ENCODE measurements at places on chromosomes 7 and 10. TPM values are rescaled to one million over a fixed set of nuclear protein-coding genes. Genes with fewer than 3 reads are reported as not detected.
A peak's percentile ranks its signal among the peaks of the same experiment; 100 is the strongest.

- DNase-seq = no peak
Measured at GRCh38 chr7:47056731-47057130, 525.2 kb downstream of the TNS3 start.

DNA sequence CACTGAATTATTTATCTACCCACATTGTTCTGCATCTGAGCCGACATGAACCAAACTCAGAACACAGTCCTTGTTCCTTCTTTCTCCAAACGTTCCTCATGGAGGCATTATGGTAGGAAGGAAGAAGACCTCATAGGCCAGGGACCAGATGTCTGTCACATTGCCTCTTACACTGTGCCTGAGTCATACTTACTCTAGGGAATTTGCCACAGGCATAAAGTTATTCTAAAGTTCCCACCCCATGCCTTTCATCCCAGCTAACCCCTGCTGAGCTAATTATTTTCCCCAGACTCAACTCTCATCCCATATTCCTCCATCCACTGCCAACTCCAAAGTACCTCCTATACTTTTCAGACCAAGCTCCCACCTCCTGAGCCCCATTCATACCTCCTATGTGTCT lies 21.2 kb downstream of the MAT1A start:
- DNase-seq = no peak

DNA sequence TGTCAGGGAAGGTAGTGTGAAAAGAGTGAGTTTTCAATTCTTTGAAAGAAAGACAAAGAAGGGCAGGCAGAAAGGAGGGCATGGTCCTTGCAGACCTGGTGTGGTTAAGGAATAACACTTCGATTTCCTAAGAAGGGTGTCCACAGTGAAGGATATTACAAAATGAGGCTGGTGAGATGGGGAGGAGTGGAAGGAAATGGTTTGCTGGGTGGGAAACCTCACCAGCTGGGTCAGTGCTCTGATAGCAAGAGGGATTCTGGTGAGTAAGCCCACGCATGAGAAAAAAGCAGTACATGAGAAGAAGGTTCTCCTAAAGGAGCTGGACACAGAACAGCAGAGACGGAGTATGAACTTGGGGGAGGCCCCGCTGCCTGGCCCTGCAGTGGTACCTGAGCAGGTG lies 230.6 kb upstream of the PLXNA4 start:
- DNase-seq = no peak

GRCh38 chr10:12181065-12181775 lies 14.5 kb downstream of the NUDT5 start:
- peak; percentile 8 for DNase-seq

DNA sequence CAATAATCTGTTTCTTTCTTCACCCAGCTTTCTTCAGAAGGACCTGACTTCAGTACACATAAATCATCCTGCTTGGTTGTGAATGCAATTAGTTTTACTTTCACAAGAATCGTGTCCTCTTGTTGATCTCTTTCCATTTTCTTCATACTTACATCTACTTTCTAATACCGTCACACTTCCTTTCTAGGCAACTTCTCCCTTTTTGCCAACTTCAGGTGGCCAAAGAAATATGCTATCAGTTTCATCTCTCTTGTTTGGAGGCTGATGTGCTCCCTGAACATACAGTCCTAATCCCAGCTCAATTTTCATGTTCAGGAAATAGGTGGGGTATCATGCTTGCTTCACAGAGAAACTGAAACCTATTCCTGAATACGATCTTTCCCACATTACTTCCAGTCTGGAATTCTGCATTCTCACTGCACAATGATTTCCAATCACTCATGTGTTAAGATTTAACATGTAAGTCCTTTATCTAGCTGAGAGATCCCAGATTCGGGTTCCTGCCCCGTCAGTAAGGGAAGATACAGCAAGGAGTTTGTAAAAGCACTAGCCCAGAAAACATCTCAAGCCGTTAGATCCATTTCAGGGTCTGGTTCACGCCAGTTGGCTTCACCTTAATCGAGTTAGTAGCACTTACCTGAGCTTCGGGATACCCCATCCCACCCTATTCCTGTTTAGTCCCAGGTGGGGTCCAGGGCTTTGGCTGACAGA lies 994 bp downstream of the SLC25A28 start:
- no peak for DNase-seq

ANKRD2 gene
- not detected for total RNA-seq

GRCh38 chr7:20647908-20648776 lies 32.7 kb downstream of the ABCB5 start:
- DNase-seq = no peak

SFXN2 gene
- 2.6 TPM for total RNA-seq

DNA sequence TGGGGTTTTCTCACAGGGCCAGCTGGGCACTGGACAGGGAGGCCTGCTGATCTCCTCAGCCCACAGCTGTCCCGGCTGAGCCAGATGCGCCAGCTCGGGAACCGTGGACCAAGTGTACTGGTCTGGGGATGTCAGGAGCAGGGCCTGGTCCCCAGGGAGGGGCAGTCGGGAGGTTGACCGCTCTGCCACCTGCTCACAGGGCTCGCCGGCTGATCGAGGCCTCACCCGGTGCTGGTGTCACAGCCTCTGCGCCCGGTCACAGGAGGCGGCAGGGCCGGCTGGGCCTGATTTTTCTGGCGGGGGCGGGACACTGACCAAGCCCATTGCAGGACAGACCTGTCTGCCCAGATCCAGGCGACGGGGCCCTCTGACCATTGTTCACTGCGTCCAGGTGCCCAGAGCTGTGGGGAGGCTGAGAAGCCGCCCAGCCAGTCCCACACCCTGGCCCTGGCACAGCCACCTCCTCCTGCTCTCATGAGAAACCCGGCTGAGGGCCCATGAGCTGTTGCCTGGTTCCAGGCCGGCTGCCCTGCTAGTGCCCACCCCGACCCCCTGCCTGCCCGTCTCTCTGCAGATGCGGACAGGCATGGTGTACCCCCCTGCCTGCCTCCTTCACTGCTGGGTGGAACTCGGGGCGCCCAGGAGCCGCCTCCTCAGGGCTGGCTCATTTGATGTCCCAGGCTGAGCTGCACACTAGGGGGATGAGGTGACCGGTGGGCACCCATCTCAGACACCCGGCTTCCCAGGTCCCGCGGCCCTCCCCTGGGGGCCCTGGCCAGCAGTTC lies 3.0 kb upstream of the TMEM184A start:
- DNase-seq = no peak

GPR22 gene
- total RNA-seq = not detected

DNA sequence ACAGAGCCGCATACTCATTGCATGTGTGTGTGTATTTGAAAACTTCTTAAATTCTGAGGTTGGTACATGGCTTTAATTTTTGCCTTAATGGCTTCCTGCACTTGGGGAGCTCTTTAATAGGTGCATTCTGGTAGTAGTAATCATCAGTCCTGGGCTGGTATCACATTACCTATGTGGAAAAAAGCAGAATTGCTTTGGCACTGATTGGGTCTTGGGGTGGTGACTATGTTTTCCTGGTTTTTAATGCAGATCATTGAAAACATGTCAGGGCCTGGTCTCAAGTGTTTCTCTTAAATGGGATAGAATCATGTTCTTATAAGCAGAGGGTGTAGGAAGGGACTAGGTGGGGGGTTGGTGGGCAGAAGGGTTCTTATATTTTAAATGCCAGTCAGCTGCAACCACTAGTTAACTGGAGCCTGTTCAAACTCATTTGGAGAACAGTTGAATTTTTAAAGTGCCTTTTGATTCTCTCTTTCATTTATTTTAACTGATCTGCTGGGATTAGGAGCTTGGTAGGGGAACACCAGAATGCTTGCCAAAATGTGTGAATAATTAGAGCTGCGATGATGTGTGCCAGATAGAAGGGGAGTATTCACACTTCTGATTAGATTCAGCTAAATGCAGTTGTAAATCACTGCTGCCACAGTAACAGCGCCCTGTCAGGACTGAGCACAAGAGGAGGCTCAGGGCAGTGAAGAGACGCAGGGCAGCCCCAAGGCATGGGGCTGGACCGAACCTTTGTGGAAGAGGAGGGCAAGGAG lies 633.5 kb upstream of the GALNT17 start:
- DNase-seq = no peak

GNAI1 gene
- total RNA-seq = 46.3 TPM

TFEC gene
- 2.7 TPM for total RNA-seq

DNA sequence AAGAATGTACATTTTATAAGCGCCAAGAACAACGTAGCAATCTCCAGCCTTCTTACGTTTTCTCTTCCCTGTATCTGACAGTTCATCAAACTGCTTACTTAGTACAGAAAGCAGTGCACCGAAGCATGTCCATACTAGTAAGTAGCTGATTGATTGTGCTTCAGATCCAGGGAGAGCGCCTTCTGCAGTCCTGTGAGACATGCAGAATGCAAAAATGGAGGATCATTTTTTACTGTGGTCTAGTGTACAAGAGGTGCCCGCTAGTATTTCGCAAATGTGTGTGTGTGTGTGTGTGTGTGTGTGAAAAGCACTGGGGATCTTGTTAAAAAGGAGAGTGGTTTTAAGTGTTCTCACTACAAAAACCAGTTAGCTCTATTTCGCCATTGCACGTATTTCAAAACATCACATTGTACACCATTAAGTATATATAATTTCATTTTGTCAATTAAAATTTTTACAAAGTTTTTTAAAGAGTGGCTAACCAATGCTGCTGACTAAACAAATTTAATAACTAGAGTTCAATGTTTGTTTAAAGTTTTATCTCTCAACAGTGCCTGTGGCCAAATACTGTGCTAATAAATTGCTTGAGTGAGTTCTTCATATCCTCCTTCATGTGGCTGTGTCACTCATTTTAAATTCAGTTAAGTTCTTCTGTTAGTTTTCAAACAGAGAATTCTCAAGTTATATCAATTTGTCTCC lies 99.6 kb downstream of the ZMYND11 start:
- no peak for DNase-seq

DNA sequence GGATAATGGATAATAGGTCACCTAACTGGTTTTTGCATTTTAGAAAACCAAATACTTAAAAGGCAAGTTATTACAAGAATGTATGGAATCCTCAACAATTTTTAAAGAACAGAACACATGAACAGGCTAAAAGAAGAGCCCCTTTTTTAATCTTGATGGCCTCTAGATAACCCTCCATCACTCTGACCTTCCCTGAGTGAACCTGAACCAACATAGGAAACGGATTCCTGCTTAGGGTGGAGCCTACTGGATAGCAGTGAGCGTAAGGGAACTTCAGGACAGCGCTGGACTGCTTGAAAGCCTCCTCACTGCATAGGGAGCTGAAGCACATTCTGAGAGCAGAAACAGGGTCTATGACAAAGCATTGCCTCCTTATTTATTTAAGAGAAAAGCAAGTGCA lies 20.5 kb downstream of the TRPV5 start:
- no peak for DNase-seq

DNA sequence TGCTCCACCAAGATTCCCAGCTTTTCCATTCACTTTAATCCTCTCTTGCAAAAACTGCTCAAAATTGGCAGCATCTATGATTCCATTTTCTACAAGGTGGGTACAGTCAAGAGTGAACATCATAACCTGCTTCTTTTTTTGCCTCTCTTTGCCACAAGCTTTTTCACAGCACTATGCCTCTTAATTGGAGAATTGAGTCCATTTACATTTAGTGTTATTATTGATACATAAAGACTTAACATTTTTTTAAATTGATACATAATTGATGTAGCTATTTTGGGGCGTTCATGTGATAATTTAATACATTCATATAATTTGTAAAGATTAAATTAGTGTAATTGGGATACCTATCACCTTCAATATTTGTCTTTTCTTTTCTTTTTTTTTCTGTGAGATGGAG lies 18.8 kb downstream of the AS3MT start:
- DNase-seq = no peak

GRCh38 chr10:93478873-93479272 lies 3.3 kb downstream of the MYOF start:
- no peak for DNase-seq

- DNase-seq = no peak
Measured at GRCh38 chr7:28804990-28805389, 153.1 kb downstream of the TRIL start.

AKR1B15 gene
- total RNA-seq = 4.5 TPM

- DNase-seq = no peak
Measured at GRCh38 chr10:66782776-66783175, 143.1 kb upstream of the LRRTM3 start.

DNA sequence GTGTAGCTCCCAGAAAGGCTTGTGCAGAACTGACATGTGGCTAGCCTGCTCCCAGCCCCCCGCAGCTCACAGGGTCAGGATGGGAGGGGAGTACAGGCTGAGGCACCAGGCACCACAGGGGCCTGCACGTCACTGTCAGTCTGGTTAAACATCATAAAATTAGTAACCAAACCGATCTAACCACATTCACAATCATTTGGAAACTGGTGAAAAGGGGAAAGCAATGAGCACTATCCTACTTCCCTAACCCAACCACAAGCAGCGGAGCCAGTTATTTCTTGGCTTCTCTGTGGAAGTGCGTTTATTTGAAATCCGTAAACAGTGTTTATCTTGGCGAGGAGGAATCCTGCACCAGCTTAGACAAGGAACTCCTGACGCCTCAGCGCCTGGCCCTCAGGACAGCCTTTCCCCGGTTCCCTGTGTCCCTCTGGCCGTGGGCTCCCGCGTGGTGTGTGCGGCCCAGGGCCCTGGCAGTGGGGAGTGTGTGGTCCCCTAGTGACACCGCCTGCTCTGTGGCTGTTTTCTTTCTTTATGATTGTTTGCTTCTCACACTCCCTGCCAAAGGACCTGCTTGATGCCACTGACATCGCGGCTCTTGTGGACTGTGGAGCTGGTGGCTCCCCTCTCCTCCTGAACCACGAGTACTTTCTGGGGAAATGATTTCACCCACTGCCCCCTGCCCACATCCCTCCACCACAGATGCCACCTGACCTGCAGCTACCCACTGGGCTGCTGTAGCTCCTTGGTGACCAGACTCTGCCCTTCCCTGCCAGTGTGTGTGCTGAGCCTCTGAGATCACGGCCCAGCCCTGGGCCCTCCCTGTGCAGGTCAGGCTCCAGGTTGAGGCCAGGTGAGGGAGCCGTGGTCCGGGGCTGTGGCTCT lies 38.0 kb downstream of the INPP5A start:
- no peak for DNase-seq

- DNase-seq = no peak
Measured at GRCh38 chr7:29833929-29834328, 27.6 kb downstream of the WIPF3 start.

- no peak for DNase-seq
Measured at GRCh38 chr10:33039181-33039580, 81.2 kb upstream of the ITGB1 start.

GRCh38 chr7:73978661-73979563 lies 49.1 kb upstream of the ELN start:
- DNase-seq = no peak

DNA sequence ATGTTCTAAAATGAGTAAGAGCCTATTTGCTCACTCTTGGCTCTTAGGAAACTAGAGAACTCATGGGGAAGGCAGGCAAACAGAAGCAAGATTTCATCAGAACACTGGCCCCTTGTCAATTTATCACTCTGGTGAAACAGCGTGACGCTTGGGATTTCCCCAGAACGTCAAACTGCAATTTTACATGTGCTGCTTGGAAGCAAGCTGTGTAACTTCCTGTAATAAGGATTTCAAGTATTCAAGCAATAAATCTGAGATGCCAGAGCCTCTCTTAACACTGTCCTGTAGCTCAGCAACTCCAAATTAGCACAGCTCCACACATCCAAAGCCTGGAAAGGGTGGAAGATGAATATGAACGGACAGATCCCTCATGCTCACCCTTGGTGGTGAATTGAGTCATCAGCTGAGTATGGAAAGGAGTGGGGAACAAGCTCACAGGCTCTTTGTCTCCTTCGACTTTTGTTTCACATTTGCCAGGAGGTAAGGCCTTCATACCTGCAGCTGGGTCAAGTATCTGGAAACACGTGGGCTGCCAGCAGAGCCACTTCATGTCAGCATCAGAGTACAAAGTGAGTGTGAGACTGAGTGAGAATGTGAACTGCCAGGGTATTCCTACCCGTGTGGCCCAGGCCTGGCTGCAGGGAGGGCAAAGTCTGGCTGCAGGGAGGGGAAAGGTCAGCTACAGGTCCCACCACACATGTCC lies 140.4 kb upstream of the NAMPT start:
- DNase-seq = peak; percentile 17

SSC4D gene
- not detected for total RNA-seq

ABCA13 gene
- 0.38 TPM for total RNA-seq
